ENCODE measurements at places on chromosomes 16 and 17.

GRCh38 chr17:37493249-37494027 is 3.7 kb downstream of the DUSP14 start:
- no peak for DNase-seq

DNA sequence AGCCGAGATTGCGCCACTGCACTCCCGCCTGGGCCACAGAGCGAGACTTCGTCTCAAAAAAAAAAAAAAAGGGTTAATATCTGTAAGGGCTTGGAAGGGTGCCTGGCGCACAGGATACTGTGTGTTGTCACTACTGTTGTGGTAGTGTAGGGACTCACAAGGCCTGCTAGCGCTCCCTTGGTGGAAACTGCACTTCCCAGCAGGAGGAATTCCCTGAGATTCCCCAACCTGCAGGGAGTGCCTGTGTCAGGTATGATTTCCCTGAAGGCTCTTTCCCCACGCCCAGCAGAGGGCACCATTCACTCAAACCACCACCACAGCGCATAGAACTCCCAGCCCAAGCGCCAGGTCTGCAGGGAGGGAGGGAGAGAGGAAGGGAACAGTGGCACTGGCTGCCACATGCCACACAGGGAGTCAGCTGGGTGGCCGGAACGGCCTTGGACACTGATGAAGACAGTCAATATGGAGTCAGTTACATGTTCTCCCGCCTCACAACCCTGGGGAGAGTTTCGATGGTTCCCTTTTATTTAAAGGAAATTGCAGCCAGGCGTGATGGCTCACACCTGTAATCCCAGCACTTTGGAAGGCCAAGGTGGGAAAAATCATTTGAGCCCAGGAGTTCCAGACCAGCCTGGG is 32.7 kb upstream of the CDH1 start:
- peak; percentile 62 for DNase-seq

- DNase-seq = peak; percentile 23
Measured at GRCh38 chr16:11032922-11033291, 88.5 kb downstream of the CLEC16A start.

- no peak for DNase-seq
Measured at GRCh38 chr17:39965017-39965699, 2.4 kb downstream of the GSDMA start.

DNA sequence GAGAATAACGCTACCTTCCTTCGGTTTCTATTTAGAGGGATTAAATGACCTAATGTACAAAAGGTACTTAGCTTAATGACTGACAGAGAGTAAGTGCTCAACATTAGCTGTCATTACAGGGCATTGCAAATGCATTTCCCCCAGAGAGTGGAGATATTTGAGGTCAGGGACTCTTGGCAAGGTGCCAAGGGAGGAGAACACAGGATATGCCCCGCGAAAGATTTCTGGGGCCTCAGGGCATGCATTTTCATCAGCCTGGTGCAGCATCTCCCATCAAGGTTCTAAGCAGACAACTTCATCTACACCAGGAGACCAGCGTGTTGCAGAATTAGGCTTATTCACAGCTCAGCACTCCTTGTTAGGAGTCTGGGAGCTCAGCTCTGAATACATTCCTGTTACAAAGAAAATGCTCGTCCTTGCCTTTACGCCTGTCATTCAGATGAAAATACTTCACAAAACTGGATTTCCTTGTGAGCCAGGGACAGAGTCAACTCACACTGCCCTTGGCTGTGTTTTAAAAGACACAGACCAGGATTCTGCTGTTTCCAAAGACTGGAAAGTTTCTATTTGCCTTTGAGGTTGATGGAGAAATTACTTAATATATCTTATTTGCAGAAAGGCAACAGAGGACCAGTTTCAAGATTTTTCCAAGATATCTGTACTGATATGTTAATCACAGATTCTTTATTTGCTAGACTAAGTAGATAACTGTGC is 108.2 kb downstream of the VAT1L start:
- no peak for DNase-seq

- DNase-seq = no peak
Measured at GRCh38 chr17:29962656-29963055, 21.2 kb downstream of the EFCAB5 start.

DNA sequence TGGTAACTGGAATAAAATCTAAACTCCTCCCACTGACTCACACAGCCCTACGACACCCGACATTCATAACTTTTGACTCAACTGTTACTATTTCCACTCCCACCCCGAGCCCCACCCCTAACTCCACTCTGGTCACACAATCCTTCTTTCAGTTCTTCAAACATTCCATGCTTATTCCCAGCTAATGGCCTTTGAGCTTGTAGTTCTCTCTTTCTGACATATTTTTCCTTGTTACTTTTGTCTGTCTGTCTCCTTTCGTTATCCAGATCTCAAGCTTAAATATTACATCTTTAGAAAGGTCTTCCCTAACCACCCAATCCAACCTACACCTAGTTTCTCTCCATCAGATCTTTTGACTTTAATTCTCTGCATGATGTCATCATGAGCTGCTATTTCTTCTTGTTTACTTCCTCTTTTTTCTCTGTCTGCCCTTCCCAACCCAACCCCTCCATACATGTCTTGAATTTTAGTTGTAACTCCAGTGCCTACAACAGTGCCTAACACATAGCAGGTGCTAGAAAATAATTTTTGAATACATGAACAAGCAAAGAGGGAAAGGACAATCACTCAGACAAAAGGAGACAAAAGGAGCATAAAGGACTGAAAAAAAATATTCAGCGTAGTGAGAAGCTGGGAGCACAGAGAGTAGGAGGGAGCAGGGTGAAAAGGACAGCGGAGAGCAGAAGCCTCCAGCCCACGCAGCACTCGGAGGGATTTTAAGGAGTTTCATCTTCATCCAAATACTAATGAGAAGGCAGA is 65.2 kb upstream of the SMIM36 start:
- no peak for DNase-seq

- DNase-seq = no peak
Measured at GRCh38 chr17:32899236-32900013, 22.5 kb upstream of the MYO1D start.
